ENCODE measurements at places on chromosomes 16 and 17.

GRCh38 chr17:29115961-29116803, 64.0 kb downstream of the MYO18A start:
- no peak for DNase-seq

GRCh38 chr16:53949715-53950410, 245.9 kb downstream of the FTO start:
- no peak for DNase-seq

- DNase-seq = no peak
Measured at GRCh38 chr16:22732400-22732799, 81.6 kb upstream of the HS3ST2 start.

DNA sequence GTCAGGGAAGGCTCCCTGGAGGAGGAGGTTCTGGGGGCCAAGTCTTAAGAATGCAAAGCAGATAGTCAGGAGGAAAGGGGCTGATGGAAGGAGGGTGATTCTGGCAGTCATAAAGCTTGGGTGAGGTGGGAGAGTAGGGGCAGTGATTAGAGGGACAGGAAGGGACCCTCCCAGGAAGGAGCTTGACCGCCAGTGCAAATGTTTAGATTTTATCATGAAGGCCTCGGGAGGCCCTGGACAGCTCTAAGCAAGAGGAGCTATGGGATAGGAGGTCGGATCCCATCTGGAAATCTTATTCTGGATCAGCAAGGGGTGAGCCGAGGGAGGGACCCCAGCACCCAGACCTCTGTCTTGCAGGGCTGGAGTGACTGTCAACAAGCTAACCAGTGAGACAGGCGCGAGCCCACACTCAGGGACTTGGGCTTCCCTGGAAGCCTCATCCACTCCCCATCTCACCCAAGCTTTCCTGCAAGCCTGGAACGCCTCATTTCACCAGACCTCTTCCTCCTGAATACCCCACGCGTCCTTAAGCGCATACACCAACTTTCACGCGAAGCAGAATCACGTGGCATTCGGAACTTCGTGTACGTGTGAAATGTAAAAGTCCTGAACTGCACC, 52.0 kb upstream of the CBX4 start:
- DNase-seq = no peak

DNA sequence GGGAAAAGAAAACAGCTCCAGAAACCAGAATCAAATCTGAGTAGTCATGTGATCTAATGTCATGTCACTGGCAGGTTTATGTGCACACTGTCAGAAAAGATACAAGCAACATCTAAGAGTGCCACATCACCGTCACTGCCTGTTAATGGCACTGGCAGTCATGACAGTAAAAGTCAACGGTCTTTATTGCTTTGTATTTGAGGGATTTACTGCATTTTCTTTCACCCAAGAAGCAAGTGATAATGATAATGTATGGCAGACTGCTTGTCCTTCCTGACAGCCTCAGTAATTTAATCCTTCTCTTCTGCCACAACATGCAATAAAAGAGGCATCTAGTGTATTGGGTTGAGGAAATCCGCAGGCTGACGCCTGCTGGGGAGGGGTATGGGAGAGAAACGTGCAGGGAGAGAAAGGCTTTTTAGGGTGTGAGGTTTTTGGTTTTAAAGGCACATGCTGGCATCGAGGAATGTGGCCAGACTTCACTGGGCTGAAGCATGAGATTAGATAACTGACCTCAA, 92.4 kb downstream of the RPGRIP1L start:
- DNase-seq = no peak

- DNase-seq = no peak
Measured at GRCh38 chr17:65121368-65121767, 15.8 kb upstream of the RGS9 start.

DNA sequence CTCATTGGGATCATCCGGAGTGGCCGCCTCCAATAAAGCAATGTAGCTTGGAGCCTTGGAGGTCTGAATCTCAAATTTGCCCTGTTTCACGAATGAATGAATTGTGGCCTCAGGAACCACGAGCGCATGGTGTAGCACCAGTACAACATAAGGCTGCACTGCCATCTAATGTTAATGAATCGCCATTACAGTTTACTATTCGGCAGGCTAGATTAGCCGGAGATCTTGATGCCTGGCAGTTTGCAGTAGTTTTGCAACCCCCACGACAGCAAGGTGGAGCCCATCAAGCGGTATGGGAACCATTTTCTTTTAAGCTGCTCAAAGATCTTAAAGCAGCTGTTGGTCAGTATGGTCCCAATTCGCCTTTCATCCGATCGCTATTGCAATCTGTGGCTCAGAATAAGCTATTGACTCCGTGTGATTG, 18.8 kb downstream of the ALOX15B start:
- no peak for DNase-seq

DNA sequence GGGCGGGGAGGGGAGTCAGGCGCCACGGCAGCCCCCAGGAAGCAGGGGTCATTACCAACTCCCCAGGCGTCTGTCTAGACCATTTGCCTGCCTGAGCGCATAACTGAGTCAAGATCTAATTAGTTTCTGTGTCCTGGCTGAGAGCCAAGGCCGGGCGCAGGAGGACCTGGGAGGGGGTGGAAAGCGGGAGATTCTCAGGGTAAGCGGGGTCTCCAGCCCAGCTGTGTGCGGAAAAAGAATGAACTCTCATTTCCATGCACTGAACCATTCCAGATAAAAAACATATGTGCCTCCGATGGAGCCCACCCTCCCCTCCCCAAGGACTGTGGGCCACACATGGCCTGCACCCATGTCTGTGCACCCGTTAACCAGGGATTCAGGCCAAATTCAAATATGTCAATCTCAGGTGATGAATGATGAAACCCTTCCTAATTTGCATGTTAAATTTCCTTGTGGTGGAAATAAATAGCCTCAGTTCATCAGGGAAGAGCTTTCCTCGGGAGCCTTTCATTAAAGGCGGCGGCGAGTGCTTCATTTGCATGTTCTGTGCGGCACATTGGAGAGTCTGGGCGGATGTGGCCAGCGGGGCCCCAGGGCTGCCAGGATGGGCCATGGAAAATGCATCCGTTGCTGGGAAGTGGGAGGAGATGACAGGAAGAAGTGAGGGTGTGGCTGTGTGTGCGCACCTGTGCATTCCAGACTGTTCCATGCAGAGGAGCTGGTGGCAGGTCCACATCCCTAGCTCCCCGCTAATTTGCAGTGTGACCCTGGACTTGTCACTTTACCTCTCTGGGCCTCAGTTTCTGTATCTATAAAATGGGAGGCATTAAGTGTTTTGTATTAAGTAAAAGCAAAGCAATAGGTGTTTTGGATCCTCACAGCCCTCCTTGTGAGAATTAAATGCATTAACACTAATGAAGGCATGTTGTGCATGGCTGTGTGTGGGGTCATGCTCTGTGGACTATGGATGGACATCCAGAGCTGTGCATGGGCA, 151.1 kb downstream of the SDK2 start:
- DNase-seq = no peak

DNA sequence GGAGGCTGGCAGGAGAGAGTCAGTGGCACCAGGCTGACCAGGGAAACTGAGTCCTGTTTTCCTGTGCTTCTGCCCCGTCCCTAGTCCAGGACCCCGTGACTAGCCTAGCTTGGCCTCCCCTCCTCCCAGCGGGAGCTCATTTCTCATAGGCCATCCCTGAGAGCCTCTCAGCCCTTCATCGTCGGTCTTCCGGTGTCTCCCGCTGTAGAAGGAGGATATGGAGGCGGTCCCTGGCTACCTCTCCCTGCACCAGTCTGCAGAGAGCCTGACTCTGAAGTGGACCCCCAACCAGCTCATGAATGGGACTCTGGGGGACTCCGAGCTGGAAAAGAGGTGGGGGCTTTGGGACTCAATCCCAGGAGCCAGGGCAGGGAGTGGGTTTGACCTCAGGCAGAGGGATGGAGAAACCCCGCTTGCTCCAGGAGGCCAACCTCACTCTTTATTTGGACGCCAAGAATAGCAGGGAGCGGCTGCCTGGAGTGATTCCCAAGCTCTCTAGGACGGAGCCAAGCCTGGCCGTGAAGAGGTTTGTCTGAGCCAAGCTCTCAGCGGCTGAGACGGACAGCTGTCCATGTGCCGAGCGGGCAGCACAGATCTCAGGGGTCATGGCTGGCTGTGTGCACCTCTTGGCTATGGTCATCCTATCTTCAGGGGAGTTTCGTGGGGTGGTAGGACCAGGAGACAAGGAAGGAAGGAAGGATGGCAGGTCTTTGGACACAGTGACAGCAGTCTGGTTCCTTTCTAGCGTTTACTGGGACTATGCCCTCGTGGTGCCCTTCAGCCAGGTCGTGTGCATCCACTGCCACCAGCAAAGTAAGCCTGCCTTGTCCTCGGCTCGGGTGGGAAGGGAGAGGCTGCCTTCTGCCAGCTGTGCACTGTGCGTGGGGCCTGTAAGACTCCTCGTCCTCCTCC, 26.8 kb downstream of the SGSM2 start:
- peak; percentile 32 for DNase-seq

DNA sequence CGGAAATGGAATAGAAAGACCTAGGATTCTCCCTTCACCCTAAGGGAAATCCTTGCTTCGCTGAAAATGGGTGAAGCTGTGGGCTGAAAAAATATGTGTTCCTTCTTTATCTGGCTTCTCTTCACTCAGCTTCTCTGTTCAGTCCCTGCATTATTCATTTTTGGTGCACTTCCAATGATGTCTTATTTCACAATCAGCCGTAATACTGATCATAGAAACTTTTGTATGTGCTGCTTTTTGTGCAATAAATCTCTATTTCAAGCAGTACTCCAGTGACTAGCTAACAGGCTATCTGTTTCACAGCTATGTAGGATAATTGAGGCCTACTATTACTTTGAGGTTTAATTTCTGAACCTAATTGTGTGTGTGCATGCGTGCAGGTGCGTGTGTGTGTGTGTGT, 144.6 kb downstream of the FOXL1 start:
- DNase-seq = no peak

GRCh38 chr17:82836823-82837357, 2.9 kb downstream of the ZNF750 start:
- DNase-seq = no peak

DNA sequence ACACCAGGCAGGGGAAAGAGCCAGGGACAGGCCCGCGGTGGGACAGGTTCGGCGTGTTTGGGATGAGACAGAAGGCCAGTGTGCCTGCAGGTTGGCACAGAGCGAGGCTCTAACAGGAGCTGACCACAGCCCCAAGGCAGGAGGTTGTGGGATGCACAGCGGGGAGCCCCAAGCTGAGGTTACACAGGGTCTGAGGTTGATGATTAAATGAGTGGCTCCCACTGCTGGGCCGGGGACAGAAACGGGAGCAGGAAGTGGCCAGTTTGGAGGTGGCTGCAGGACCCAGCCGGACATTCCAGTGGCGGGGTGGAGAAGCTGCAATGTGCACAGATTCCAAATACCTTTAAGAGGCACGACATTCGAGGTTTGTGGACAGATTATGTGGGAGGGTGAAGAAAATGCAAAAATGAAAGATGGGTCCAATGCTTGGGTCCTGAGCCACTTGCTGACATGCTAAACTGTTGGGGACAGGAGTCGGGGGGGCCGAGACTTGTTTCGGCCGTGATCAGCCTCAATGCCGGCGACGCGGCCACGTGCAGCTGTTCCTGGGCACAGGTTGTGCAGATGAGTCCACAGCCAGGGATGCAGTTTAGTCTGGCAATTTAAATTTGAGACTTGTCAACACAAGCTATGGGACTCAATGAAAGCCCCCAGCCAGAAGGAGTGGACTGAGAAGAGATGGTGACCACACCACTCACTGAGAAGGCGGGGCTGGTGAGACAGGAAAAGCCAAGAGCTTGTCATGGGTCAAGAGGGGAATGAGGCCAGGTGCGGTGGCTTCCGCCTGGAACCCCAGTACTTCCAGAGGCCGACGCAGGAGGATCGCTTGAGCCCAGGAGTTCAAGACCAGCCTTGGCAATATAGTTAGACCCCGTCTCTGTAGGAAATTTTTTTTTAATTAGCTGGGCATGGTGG, 8.7 kb downstream of the ENPP7 start:
- DNase-seq = no peak

DNA sequence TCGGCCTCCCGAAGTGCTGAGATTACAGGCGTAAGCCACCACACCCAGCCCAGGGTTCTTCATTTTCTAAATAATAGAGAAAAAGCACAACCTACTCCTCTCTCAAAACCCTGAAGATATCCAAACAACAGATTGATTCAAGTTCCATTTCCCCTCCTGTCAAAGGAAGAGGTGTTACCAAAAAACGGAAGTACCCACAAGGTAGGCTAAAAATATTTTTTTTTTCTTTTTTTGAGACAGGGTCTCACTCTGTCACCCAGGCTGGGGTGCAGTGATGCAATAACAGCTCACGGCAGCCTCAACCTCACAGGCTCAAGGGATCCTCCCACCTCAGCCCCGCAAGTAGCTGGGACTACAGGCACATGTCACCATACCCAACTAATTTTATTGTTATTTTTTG, 18.9 kb downstream of the UTP6 start:
- DNase-seq = no peak

DNA sequence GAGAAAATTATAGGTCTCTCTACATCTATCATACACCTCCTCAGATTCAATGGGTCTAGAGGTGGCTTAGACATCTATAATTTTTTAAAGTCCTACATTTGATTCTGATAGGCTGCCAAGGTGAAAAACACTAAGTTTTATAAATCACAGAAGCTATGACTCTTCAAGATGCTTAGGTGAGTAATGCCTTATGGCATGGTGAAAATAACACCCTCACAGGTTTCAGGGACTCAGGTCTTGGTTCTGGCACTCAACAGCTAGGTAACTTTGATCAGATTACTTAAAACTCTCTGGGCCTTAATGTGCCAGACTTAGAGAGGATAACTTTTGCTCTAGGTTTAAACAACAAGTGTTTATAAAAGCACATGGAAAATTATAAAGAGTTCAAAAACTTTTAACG, 2.0 kb upstream of the COX10 start:
- no peak for DNase-seq

GRCh38 chr16:66427871-66428681, 981 bp downstream of the BEAN1 start:
- DNase-seq = no peak

- DNase-seq = no peak
Measured at GRCh38 chr17:20315821-20316220, 151.5 kb downstream of the LGALS9B start.

DNA sequence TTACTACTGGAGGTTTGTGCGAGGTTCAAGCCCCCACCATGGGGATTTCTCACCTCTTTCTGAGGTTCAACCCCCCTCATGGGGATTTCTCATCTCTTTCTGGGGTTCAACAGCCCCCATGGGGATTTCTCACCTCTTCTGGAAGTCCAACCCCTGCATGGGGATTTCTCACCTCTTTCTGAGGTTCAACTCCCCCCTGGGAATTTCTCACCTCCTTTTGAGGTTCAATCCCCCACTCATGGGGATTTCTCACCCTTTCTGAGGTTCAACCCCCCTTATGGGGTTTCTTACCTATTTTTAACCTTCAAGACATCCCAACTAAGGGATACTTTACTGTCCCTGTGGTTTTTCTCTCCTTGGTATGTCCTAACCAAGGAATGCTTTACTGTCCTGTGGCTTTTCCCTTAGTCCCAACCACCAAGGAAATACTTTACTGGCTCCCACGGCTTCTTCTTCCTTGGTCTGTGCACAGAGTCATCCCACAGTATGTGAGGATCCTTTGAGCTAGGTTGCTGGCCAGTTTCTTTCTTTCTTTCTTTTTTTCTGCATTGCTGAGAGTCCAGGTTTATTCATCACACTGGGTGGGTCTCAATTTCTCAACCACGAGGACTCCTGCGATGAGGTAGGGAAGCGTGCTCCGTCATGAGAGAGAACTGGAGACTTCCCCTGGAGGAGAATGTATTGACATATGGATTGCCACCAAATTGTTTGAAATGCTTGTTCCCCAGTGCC, 2140.2 kb downstream of the TP53TG3F start:
- no peak for DNase-seq
